Activated CD4-positive, alpha-beta T cell treated with anti-CD3 and anti-CD28 coated beads, Interleukin-2, amount 50 U/mL, for 1 hour (primary cell): ENCODE measurements at places on chromosomes 5 and 9.

- DNase-seq: no peak
Observed at GRCh38 chr5:78615697-78616096, 32.9 kb downstream of the LHFPL2 start.

GRCh38 chr5:1536871-1537602 lies 13.3 kb upstream of the LPCAT1 start:
- DNase-seq: no peak

GRCh38 chr5:17000291-17000939 lies 64.3 kb upstream of the MYO10 start:
- no peak for DNase-seq

- DNase-seq: no peak
Observed at GRCh38 chr9:98989036-98990000, 45.6 kb downstream of the COL15A1 start.

- DNase-seq: no peak
Observed at GRCh38 chr5:58182287-58182841, 277.5 kb downstream of the PLK2 start.

DNA sequence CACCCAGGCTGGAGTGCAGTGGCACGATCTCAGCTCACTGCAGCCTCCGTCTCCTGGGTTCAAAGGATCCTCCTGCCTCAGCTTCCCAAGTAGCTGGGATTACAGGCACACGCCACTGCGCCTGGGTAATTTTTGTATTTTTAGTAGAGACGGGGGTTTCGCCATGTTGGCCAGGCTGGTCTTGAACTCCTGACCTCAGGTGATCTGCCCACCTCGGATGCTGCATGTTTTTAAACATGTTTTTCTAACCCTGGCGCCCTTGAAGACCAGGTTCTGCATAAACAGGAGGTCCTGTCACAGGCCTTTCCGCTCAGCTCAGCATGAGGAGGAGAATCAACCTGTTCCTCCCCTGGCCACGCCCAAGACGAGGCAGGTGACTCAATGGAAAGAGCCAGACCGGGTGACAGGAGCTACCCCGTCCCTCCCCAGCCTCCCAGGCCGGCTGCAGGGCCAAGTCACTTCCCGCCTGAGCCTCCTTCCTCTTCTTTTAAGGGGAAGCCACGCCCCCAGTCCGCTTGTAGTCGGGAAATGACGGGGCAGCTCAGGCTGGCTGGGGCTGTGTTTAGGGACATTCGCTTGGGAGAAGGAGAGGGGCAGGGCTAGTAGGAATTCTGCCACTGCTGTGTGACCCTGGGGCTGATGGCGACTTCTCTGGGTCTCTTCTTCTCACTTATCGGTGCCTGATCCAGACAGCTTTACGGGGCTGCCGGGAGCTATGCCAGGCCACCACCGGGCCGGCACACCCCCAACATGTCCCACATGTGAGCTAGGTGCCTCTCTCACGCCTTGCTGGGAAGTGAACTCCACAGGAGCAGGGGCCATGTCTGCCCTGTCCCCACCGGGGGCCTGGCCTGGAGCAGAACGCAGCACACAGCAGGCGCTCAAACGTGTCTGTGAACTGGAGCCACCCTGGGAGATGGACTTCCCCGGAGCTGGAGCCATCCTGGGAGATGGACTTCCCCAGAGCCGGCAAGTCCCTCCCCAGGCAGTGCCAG lies 6.1 kb downstream of the NOTCH1 start:
- DNase-seq: peak; percentile 91

GRCh38 chr5:172064766-172065165 lies 58.3 kb upstream of the FBXW11 start:
- DNase-seq: no peak
